ENCODE measurements at places on chromosomes 7 and 10.
A peak's percentile ranks its signal among the peaks of the same experiment; 100 is the strongest.

GRCh38 chr7:2523461-2523936 is 3.9 kb downstream of the LFNG start:
- DNase-seq: no peak

DNA sequence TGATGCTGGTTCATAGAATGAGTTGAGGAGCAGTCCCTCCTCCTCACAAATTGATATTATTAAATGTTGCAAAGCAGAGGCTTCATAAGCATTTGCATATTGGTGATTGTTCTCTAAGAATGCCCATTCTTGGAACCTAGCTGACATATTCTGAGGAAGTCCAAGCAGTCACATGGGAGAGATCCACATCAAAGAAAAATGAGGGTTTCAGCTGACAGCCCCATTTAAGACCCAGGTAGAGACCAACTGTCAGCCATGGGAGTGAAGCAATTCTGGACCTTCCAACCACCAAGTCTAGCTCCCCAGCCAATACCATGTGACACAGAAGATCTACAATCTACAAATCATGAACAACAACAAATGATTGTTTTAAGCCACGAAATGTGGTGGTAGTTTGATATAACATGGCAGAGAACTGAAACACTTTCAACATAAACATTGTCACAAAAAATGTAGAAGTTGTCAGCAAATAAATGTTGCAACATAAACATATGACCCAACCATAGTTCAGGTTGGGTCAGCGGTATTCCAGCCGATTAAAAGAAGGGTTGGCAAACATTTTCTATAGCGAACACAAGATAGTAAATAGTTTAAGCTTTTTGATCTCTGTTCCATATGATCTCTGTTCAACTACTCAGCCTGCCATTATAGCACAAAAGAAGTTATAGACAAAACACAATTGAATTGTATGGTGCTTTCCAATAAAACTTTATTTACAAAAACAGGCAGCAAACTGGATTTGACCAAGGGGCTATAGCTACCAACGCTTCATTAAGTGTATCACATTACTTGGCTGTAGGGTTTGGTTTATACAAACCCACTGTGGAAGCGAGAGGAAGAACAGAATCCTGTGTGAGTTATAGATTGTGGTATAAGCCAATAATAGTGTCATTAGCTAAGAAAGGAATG is 41.4 kb upstream of the MPP7 start:
- no peak for DNase-seq

- DNase-seq: no peak
These were observed 31.9 kb downstream of the RSBN1L start for GRCh38 chr7:77727936-77728701.

DNA sequence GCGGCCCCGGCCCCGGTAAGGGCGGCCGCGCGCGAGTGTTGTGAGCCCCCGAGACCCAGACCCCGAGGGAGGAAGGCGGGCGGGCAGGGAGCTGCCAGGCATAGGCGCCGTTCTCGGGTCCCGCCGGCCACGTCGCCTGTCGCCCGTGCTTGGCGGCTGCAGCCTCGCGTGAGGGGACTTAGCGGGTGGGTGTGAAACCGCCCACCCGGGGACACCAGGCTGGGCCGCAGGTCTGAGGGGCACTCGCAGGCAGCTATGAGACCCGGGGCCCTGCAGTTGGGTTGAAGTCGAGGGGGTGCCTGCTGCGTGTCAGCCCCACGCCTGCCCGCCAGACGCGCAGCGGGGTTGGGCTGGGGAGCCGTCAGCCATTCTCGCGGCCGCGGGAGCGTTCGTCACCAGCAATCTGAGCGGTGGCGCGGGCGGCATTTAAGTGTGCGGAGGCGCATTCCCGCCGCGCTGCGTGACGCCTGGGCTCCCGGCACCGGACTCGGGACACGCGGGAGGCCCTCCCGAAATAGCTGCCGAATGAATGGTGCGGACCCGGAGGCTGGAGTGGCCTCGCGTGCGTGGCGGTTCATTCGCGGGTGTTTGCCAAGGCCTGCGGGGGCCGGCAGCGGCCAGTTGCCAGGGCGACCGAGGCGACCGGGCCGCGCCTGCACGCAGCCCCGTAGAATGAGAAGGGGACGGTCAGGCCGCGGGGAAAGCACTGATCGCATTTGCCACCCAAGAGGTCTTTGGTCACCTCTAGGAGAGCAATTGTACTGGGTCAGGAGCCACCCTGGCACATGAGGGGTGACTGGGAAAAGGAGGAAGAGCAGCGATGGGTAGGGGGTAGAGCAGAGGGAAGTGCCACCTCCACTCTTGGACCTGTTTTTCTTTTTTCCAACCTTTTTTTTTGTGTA is 750 bp downstream of the ZNF398 start:
- peak; percentile 55 for DNase-seq

DNA sequence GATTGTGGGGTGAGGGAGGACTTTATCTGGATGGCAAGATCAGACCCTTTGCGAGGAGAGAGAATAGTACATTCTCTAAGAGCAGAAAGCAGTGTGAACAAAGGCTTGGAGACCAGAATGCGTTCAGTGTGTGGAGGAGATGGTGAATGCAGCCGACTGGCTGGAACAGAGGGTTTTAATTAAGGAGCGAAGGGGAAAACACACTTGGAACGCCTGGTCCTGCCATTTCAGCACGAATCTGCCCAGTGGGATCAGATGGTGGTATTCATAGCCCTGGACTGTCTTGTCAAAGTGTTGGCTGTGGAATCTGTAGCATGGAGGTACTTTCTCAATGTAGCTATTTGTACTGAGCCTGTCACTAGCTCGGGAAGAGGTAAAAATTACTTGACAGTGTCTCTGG is 260.9 kb downstream of the SLC25A13 start:
- DNase-seq: no peak

GRCh38 chr10:133061296-133062038 is 26.3 kb upstream of the ADGRA1 start:
- no peak for DNase-seq

GRCh38 chr10:70197235-70197945 is 27.1 kb upstream of the SAR1A start:
- peak; percentile 17 for DNase-seq

GRCh38 chr7:140694592-140694991 is 1.9 kb upstream of the NDUFB2 start:
- no peak for DNase-seq

GRCh38 chr7:86760236-86760635 is 116.5 kb downstream of the GRM3 start:
- DNase-seq: no peak

DNA sequence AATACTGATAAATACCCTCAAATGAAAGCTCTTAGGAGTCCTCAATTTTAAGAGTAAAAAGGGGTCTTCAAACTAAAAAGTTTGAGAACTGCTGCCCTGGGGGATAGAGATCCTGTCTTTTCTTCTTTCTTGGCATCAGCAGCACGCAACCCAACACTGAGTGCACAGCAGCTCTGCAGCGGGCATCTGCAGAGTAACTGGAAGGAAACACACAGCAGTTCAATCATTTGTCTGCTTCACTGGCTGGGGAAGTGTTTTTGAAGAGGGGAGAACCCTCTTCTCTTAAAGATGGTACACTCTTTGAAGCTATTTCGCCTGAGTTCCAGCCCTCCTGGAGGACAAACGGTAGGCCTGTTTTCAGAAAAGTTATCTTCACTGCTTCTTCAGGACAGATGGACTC is 193.6 kb downstream of the FGFR2 start:
- no peak for DNase-seq

GRCh38 chr10:132469197-132469884 is 68.2 kb upstream of the INPP5A start:
- no peak for DNase-seq

DNA sequence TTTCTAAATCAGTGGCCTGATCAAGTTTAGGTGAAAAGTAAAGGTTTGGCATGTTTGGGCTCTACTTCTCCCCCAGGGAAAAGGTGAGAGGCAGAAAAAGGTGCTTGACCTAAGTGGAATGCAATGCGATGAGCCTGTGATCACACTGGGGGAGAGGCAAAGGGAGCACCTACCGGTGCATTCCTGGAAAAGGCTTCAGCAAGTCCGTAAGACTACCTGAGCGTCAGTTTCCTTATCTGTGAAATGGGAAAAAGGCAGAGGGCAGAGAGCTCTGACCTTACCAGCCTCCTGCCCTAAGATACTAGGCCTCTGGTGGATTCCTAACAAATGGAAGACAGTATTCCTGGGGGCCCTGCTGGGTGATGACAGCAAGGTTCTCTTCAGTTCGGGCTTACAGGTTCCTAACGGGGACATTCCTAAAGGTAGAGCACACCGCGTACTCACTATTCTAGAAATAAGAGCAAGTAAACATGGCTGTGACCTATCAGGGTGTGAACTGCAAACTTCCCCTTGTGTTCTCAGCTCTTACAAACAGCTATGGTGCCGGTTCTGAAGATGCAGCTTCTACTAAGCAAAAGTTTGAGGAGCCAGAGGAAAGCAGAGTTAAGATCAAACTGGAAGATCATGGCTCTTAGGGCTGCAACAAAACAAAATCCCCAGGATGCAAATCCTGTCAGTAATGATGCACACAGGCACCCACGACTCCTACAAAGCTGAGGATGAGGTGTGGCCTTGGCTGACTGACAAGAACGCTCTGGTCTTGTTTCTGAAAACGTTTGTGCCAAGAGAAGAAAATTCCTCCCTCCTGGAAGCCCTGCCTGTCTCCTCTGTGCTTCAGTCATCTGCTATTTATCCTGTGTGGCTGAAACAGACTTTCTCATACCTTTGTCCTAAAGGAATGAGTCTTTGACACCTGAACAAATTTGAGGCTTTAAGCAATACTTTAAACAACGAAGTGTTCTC is 13.3 kb upstream of the ACSL5 start:
- DNase-seq: no peak

DNA sequence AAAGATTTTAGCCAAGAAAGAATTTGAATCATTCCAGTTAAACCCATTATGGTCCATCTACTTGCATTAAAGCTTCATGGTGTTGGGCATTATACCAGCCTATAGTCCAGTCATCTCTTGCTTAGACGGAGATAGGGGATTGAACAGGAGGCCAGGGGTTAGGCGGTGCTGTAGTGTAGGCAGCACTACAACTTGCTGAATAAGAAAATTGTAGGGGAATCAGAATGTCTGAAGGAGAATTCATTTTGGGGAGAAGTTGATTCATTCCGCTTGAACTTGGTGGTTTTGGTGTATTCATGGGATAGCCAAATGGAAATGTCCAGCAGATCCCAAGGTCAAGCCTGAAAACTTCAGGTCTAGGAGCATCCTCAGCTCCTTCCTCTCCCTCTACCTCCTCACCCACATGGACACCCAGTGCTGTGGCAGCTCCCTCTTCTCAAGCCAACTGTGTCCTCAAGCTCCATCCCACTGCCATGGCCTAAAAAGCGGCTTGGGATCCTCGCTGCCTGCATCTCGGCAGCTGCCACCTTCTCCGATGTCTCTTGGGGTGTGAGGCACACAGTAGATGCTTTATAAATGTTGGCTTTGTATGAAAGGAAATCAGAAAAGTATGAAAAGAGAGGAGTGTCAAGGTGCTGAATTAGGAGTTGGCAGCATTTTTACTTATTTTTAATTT is 63.6 kb upstream of the MNX1 start:
- no peak for DNase-seq

GRCh38 chr7:159078911-159079270 is 65.8 kb downstream of the VIPR2 start:
- DNase-seq: no peak

GRCh38 chr10:31262672-31263071 is 56.3 kb upstream of the ZEB1 start:
- no peak for DNase-seq
